ENCODE measurements at places on chromosomes 3 and 15. TPM values are rescaled to one million over a fixed set of nuclear protein-coding genes. Genes with fewer than 3 reads are reported as not detected.

DNA sequence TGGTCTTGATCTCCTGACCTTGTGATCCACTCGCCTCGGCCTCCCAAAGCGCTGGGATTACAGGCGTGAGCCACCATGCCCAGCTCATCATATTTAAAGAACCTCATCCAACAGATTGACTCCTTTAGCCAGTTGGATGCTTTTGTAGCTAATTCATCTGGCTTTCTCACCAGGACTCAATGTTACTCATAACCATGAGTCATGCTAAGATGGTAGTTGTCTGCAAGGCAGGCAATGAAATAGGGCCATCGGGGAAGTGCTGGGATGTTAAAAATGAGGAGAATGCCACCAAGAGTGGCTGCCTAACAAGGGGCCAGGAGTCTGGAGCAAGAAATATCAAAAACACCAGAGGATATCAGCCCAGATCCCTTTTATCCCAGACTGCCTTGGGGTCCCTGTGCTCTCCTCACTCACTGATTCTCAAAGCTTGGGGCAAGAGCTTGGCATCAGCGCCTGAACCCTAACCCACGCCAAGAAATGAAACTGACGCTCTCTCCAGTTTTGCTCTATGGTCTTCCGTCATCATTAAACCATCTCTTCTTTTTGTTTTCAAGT, 7.4 kb upstream of the PCOLCE2 start:
- no peak for DNase-seq

DNA sequence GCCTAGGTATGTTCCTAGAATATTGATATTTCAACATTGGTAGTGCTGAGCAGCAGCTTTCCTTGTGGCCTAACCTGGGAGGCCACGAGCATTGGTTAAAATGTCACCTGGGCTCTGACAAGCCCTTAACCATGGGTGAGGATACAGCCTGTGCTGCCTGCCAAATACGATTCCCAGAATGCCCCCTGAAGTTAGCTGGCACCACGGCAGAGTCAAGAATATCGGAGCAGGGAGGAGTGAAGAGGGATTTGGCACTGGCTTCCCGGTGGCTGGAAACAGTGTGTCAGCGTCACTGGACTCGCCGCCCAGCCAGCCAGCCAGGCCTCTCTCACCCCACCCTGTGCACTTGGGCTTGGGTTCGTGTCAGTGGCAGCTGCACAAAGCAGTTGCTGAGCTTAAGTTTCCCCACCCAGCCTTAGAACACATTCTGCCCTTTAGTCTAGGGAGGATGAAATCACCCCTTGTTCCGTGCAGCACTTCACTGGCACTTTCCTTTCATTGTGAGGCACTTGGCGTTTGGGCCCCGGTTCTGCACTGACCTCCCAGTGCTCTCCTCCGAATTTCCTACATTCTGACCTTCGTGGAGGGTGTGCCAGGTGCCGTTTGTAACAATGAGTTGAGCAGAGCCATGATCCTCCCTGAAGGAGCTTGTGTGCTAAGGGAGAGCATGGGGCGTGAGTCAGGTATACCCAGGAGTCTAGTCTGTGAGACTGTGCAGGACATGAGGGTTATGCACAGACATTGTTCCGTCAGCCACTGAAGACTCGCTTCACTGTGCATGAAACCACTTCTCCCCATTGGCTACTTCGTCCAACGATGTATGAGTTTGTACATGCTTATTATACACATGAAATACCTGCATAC, 152.8 kb upstream of the BHLHE40 start:
- DNase-seq: no peak

DNA sequence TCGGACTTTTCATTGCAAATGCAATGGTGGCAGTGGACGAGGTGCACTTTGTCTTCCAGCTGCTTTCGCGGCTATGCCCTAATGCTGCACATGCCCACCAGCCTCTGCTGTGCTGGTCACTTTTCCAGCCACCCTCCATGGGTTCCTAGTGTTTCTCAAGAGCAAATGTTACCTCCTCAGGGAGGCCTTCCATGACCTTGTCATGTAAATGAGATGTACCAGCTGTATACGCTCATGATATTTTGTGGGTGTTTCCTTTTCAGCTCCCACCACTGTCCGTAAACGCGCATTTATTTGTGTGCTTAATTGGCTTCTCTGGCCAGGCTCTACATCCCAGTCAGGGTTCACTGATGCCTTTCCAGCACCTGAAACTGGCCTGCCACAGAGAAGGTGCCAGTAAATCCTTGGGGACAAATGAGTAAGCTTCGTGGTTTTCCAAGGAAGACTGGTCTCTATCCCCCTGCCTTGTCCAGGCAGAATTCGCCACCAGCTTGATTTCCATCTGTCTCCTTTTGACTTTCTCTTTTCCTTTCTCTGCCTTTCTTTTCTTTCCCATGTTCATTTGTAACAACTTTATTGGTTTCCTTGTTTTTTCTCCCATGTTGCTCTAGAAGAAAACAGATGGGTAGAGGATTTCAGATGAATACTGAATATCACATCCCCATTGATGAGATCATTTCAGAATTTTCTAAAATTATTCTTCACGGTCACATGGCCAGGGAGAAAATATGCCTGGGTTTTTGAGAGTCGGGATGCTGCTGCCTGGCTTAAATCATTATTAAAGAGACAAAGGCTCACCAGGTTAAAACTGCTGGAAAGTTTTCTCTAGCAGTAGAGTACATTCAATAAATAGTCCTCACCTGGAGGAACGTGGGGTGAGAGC, 82.5 kb downstream of the CHST2 start:
- no peak for DNase-seq

GRCh38 chr3:149145974-149146373, 16.5 kb downstream of the HPS3 start:
- no peak for DNase-seq

GRCh38 chr15:62124176-62124972, 40.7 kb downstream of the C2CD4B start:
- DNase-seq: no peak

DNA sequence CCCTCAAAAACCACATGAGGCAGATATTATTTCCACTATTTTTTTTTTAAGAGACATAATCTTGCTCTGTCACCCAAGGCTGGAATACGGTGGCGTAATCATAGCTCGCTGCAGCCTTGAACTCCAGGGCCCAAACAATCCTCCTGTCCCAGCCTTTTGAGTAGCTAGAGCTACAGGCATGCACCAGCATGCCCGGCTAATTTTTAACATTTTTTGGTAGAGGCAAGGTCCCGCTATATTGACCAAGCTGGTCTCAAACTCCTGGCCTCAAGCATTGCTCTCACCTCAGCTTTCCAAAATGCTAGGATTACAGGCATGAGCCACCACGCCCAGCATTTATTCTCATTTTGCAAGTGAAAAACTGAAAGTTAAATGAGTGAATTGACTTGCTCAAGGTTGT, 50.8 kb upstream of the PIAS1 start:
- DNase-seq: no peak

DNA sequence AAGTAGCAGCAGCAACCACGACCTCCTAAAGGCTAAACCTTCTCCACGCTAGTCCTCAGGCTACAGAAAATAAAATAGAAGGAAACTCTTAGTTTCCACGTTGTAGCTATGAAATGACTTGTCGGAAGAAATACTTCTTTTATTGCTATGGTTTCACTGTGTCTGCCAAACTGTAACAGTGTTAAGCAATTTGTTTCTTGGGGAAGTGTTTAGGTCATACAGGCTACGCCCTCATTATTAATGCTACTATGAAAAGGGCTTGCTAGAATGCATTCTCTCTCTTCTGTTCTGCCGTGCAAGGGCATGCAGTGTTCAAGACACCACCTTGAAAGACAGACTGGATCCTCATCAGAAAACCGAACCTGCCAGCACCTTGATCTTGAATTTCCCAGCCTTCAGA, 462.7 kb downstream of the PLOD2 start:
- DNase-seq: no peak

GRCh38 chr3:99902091-99902490, 84.4 kb downstream of the CMSS1 start:
- DNase-seq: no peak

- DNase-seq: no peak
Observed at GRCh38 chr15:51377038-51377786, 35.8 kb downstream of the GLDN start.

GRCh38 chr3:183502237-183503181, 53.0 kb downstream of the KLHL6 start:
- DNase-seq: no peak

- no peak for DNase-seq
Observed at GRCh38 chr3:4835616-4836043, 143.6 kb upstream of the BHLHE40 start.

The NRG4 gene
- polyA plus RNA-seq: 4.2 TPM

The SLC9C1 gene
- 0.72 TPM for polyA plus RNA-seq

The MYRIP gene
- 2.2 TPM for polyA plus RNA-seq

The TAMM41 gene
- polyA plus RNA-seq: 19.1 TPM

The TMEM44 gene
- 16.4 TPM for polyA plus RNA-seq

The THUMPD3 gene
- 56.8 TPM for polyA plus RNA-seq
